Vagina (tissue), 2 donors: ENCODE measurements at places on chromosomes 5 and 9.

GRCh38 chr5:91183743-91184142, 199.4 kb downstream of the ARRDC3 start:
- no peak for DNase-seq

- DNase-seq = no peak
These were observed 2.8 kb downstream of the ZNF608 start for GRCh38 chr5:124743602-124744169.

DNA sequence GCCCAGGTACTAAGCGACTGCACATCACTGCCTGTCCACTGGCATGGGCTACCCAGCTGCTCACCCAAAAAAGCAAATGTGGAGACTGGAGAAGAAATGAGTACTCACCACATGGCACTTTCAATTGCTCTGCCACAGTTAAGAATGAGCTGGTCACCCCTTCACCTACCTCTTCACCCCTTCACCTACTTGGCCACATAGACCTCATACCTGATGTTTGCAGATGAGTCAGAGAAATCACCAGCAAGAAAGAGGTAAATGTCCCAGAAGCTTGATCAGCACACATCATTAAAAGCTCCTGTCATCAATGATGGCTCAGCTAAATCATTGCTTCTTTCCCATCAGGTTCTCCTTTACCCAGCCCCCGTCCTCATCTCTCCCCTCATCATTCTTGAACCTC, 7.6 kb upstream of the PRUNE2 start:
- no peak for DNase-seq

DNA sequence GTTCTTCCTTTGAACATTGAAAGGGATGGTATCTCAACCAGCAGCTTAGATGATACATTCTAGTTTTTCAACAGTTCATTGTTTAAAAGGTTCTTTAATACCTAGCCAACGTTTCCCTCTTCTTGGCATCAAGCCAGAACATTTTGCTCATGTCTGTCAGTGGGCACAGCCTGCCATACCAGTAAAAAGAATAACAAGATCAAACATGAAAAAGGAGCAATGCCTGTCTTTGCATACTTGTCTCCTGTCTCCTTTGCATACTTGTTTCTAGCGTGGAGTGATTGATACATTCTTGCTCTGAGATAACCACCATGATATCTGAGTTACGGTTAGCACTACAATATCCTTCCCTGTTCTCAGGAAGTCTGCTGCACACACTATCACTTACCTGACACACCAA, 248.6 kb upstream of the DAPK1 start:
- DNase-seq = no peak

DNA sequence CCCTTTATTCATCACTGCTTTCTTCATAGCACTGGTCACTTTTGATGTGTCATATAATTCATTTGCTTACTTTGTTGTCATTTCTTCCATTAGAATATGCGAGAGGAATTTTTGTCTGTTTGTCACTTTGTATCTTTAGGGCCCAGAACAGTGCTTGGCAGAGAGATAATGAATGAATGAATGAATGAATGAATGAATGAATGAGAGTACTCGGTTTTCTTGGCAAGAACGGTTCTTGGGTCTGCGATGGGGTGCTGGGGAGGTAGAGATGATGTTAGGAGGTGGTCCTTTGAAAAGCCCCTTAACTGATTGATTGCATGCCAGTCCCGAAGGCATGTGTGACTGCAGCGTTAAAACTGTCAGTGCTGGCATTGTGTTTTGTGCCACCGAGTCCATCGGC, 52.4 kb upstream of the LRRTM2 start:
- no peak for DNase-seq

- no peak for DNase-seq
These were observed 44.9 kb downstream of the NKD2 start for GRCh38 chr5:1053391-1054017.

GRCh38 chr5:25641124-25641523, 996.3 kb upstream of the CDH10 start:
- no peak for DNase-seq

- no peak for DNase-seq
These were observed 427.7 kb downstream of the CDK5RAP2 start for GRCh38 chr9:120152295-120152694.

DNA sequence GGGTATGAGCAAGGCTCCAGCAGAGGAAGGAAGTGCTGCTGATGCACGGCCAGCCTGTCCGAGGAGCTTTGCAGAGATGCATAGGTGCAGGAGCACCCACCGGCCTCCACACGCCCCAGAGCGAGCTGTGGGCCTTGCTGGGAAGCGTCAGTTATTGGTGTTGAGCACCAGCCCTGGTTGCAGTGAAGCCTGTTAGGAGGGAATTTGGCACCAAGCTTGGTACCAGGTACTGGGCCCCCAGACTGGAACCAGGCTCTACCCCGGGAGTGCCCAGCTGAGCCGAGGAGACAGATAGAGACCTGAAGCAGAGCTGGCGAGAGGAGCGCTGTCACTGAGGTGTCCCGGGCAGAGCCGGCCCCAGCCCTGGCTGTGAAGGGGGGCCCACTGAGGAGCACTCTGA, 5.2 kb downstream of the TCF7 start:
- DNase-seq = no peak

DNA sequence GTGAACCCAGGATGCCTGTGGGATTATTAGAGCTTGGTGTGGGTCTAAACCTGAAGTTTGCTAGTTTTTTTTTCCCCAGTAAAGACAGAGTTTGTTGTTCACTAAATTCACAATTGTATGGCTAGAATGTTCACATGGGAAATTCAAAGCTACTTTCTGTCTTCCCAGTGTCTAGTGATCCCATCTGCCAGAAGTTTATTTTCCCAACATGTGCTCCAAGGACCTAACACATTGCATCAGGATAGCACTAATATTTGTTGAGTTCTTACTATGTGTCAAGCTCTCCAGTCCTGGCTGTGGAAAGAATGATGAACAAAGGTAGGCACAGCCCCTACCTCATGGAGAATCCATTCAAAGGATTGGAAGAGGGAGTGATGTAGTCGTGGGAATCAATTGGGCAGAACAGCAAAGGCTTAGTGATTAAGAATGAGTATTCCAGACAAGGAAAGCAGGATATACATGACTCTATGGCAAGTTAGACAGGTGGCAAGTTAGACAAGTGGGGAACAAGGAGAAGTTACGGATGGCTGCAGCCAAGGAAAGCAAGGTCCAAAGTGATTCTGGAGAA, 521.5 kb upstream of the WWC1 start:
- DNase-seq = no peak

GRCh38 chr5:127326976-127327755, 36.6 kb downstream of the MEGF10 start:
- no peak for DNase-seq

DNA sequence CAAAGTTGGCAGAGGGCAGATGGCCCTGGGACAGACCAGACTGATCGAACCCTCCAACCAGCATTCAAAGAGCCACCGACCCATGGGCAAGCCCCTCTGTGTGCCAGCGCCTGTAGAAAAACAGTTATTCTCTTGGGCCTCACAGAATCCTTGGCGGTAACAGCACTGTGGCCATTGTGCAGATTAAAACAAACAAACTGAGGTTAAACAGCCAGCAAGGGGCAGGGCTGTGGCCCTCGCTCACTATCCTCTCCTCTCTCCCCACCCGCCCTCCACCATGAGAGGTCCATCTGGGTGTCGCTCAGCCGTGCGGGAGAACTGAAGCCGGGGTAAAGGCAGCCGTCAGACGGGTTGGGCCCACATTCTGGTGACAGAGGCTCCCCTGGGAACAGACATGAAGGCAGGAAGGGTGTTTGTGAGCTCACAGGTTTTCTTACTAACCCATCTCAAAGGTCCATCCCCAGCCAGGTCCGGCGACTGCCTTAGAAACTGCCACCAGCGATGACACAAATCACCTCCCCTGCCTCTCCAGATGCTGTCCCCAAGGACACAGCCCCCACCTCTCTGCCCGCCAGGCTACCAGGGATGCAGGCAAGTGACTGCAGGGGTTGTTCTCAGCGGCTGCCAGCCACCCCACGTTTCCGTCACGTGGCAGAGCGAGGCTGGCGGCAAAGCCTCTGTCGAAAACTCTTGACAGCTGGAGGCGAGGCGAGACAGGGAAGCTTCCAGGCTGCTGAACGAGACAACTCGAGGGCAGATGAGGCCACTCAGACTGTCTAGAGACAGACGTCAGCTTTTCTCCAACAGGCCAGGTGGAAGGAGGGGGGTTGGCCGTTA, 75.8 kb upstream of the SARDH start:
- DNase-seq = no peak

DNA sequence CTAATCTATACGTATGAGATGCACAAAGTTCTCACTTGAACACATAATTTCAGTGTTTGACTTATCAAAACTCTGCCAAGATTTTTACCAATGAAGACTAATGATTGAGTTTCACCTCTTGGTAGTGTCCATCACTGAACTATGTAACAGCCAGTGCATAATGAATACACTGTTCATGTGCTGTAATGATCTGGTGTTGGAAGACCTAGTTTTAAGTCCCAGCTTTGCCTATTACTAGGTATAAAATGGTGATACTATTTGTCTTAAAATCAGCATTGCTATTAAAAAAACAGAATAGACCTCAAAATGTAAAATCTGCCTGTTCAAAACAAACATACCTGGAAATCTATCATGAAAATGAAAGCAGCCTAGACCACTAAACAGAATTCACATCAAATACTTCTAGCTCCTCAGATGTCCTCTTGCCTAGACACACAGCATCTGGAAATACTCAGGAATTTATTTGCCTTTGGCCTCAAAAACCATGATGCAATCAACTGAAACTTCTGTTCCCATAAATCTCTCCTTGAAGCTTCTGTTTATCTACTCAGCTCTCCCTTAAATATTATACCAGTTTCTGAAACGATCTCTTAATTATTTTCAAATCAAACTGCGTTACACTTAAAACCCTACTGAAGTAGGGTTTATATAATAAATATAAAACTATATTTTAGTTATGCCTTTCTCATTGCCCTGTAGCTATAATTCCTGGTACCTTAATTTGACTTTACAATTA, 38.1 kb downstream of the MRPS27 start:
- DNase-seq = no peak

GRCh38 chr5:153520952-153521351, 30.5 kb downstream of the GRIA1 start:
- DNase-seq = no peak

GRCh38 chr5:66138637-66139317, 5.3 kb upstream of the SREK1 start:
- no peak for DNase-seq

- DNase-seq = no peak
These were observed 221.4 kb downstream of the SPATA31D1 start for GRCh38 chr9:82209797-82210470.

- DNase-seq = no peak
These were observed 25.4 kb upstream of the TTLL11 start for GRCh38 chr9:122118343-122119165.

GRCh38 chr9:123365881-123366528, 10.0 kb downstream of the CRB2 start:
- no peak for DNase-seq

DNA sequence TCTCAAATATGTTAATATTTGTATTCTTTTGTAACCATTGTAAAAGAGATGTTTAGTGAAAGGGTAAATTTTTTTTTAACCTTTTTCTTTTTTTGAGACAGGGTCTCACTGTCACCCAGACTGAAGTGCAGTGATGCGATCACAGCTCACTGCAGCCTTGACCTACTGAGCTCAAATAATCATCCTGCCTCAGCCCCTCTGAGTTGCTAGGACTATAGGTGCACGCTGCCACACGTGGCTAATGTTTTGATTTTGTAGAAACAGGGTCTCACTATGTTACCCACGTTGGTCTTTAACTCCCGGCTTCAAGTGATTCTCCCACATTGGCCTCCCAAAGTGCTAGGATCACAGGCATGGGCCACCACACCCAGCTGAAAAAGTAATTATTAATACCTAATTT, 58.0 kb upstream of the CDK5RAP2 start:
- DNase-seq = no peak

DNA sequence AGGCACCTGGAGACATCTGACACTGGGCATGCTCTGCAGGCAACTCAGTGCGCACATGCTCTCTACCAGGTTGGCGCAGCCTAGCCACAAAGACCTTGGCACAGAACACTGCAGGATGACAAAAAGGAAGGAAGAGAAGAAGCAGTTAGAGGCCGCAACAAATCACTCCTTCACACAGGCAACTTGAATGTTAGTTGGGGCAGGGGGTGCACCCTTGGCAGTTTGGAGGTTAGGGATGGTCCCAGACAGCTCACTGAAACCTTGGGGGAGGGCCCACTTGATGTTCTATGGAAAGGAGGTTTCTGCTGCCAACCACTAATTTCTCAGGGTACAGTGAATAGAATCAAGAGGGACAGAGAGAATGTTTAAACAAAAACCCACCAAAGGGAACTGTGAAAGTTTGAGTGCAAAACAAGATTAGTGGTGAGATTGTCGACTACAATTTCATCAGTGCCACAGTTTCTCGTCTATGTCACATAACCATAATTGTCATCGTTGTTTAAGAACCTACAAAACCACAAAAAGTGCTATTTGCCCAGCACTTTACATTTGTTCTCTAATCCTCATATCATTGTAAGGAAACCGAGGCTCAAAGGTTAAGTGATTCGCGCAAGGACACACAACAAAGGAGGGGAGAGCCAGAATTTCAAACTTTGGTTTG, 48.7 kb downstream of the FBXW11 start:
- DNase-seq = no peak
